ENCODE measurements at places on chromosomes 4 and X.

DNA sequence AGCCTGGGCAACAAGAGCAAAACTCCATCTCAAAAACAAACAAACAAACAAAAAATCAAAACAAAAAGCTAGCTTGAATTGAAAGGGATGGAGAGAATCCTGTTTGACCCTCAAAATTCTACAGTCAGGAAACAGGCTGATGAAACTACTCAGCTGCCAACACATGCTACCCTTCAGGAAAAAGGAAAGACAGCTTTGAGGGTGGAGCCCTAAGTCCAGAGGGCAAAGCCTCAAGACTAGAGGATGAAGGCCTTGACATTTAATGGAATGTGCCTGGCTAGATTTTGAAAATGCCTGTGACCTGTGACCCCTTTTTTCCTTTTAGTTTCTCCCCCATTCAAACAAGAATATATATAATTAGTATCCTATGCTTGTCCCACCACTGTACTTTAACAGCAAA lies 27.1 kb downstream of the MORC4 start:
- DNase-seq: no peak

DNA sequence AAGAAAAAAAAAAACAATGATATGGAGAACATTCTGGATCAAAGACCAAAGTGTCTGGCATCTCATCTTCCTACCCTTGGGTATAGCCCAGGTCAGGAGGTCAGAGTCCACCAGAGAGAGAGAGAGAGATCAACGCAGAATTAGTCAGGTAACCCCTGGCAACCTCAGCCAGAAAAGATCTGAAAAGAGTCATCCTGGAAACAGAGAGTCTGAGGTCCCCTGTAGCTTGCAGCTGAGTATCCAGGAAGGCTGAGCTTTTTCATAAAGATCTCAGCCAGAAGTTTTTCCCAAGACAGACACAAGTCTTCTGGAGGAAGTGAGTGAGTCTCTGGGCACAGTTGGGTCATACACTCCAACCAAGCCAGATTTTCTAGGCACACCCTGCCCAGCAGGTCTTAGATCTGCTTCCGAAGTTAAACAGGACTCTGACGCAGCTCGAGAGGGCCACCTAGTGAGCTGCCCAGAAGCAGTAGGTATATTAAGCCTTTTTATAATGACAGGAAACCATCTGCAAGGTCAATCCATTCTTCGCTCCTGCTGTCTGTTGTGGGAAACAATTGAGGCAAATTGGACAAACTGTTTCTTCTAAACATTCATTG lies 35.7 kb downstream of the ACE2 start:
- DNase-seq: no peak

DNA sequence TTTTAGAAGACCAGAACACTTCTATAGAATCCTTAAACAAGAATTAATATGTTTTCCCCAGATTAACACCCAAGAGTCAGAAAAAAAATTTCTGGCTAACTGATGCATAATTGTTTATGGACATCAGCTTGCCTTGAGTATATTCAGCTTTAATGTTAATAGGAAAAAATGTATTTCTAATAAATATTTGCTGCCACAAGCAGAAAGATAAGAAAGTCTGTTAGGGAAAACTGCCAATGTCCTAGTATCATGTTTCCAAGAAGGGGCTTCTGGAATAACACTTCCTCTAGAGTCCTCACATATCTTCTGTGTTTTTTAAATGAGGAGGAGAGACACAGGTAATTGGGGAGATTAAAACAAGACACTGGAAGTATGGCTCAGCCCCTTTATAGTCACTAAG lies 202.1 kb upstream of the TET2 start:
- DNase-seq: no peak

- no peak for DNase-seq
Observed at GRCh38 chr4:92599044-92599443, 295.3 kb downstream of the GRID2 start.

DNA sequence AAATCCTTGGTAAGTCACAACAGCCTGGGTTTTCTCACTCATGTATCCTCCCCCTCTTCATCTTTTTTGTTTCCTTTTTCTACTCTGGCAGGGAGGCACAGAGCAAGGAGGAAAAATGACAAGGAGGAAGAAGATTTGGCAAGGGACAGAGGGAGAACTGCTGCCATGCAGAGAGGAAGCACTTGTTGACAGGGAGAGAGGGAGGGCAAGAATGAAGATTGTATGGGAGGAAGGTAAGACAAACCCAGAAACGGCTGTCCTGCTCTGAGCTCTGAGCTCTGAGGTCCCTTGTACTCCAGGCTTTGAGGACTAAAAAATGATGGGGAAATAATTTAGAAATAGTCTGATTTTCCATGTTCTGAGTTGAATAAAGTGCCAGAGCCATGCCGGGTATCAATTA lies 123.9 kb downstream of the DCHS2 start:
- DNase-seq: no peak

DNA sequence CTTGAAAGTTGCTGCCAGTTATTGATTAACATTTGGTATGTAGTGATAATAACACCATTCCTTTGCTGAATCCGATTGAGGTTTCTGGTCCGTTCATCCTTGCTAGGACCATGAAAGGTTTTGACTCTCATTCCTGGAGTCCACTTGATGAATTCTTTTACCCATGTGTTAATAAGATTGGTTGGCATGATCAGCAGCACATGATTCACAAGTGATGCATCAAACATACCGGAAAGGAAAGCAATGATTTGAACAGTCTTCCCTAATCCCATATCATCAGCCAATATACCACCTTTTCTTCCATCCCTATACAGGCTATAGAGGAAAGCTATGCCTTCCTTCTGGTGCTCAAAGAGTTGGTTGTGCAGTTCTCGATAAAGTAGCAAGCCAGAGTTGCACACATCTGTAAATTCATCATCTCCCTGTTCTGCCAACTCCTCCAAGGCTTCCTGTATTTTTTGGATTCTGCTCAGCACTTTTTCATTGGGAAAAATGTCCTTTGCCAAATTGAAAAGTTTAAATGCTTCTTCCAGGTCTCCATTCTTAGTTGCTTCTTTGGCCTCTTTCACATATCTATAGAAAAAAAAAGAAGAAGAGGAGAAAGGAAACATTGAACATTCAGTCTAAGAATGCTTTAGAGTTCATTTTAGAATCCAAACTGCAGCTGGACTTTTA lies 26.7 kb downstream of the PIN4 start:
- no peak for DNase-seq

Data from fibroblast of skin of left biceps (primary cell).